Uterus (tissue), 4 donors: ENCODE measurements at places on chromosomes 13 and 19. TPM values are rescaled to one million over a fixed set of nuclear protein-coding genes. Genes with fewer than 3 reads are reported as not detected.

DNA sequence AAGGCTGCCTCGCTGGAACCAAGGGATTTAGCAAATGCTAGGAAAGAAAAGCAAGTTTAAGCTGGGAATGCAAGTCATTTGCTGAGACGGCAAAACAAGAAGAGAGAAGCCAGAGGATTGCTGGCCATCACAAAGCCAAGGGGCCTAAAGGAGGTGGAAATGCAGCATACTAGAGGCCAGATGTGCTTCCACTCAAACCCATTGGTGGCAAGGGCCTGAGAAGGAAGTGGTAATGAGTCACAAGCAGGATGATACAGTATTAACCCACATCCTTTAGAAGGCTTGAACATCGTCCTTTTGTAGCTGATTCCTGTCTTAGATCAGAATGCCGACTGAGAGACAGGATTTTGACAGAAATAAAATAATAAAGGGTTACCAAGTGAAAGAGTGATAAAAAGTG lies 68.2 kb downstream of the ITGBL1 start:
- no peak overlapping the region for H3K27ac ChIP-seq
- no peak overlapping the region for H3K4me3 ChIP-seq
- H3K4me1 ChIP-seq = no peaks in the 10 kb centered on the region
- H3K36me3 ChIP-seq = no peaks in the 10 kb centered on the region

Gene TMEM145
- 0.69 TPM for total RNA-seq

Gene VSTM1
- total RNA-seq = not detected

Gene SHANK1
- not detected for total RNA-seq

Gene NCR1
- total RNA-seq = not detected
